ENCODE measurements at places on chromosomes 5 and 9.

- DNase-seq: peak; percentile 76
Measured at GRCh38 chr9:89359751-89360261, 41.5 kb downstream of the SECISBP2 start.

- DNase-seq: no peak
Measured at GRCh38 chr9:116179568-116179967, 26.0 kb downstream of the PAPPA start.

GRCh38 chr5:14134083-14134482 lies 9.1 kb upstream of the TRIO start:
- DNase-seq: no peak

DNA sequence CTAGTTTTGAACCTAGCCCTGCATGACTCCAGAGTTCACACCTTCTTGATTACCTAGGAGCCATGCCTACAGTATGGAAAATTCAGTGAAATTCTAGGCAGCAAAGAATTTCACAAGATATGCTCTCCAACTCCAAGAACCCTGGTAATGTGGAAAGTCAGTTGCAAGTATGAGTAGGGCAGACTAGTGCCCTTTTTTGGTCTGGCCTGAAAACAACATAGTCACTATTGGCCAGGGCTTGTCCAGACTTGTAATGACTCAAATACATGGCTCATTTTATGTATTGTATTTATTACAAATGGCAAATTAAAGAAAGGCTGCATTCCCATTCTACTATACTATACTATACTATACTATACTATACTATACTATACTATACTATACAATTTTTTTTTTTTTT lies 160.4 kb downstream of the ESM1 start:
- DNase-seq: no peak

GRCh38 chr5:137734962-137735554 lies 831 bp downstream of the KLHL3 start:
- peak; percentile 19 for DNase-seq

GRCh38 chr9:134699343-134699740 lies 57.7 kb downstream of the COL5A1 start:
- no peak for DNase-seq

- no peak for DNase-seq
Measured at GRCh38 chr5:81779916-81780266, 29.0 kb upstream of the SSBP2 start.

GRCh38 chr5:172150514-172151425 lies 37.3 kb downstream of the STK10 start:
- DNase-seq: no peak

DNA sequence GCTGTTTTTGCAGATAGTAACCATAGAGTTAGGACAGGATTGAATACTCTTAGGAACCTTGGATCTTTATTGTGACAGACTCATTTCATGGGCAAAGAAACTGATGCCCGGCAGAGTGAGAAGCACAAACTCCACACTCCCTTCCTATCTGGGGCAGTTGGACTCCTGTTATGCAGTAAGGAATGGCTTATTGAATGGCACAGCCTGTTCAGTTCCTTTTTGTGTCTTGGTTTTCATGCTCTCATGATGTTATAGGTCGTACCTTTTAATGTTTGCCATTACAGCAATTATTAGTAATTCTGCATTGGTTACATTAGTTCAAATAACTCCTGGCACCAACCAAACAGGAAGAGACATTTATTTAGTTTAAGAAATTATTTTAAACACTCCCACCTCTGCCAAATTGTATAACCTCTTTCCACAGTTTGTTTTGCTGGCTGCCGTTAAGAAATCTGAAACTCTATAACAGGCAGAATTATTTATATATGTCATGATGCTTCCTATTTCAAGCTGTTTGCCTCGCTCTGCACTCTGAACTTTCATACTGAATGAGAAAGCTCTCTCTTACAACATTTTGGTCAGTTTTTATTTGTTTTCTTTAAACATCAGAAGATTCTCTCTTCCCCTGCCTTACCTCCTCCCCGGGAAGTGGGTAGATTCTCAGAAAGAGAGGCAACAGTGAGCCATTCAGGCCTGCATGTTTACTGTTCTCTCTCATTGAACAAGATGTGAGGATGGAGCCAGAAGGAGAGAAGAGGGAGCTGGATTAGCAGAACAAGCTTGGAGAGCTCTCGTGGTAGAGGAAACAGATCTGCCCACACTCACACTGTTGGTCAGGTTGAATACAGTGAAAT lies 144.4 kb downstream of the ARHGEF28 start:
- no peak for DNase-seq

- DNase-seq: no peak
Measured at GRCh38 chr5:112217843-112218579, 201.1 kb downstream of the EPB41L4A start.

DNA sequence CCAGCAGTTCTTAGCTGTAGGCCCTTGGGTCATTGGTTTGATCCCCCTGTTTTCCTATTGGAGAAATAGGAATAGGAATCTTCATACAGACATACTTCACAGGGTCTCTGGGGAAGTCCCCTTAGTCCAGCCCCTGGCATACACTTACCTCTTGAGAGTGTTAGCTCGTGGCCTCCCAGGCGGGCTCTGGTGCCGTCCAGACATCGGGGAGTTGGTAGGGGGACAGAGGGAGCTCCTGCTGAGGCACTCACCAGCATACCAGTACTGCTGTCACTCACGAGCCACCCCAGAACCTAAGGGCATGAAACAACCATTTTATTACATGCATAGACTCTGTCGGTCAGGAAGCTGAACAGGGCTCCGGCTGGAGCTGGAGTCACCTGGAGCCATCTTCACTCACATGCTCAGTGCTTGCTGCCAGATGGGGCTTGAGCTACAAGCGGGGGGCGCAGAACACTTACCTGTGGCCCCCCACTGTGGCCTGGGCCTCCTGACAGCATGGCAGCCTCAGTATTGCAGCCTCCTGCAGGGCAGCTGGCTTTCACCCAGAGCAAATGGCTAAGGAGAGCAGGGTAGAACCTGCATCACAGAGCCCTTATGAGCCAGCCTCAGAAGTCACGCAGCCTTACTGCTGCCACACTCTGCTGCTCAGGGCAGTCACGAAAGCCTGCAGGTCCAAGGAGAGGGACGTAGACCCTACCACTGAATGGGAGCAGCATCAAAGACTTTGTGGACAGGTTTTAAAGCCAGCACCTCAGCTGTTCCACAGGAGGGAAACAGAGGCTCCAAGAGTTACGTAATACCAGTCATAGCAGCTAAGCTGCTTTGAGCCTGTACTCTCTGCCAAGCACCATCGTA lies 58.3 kb upstream of the ANGPTL2 start:
- DNase-seq: no peak

DNA sequence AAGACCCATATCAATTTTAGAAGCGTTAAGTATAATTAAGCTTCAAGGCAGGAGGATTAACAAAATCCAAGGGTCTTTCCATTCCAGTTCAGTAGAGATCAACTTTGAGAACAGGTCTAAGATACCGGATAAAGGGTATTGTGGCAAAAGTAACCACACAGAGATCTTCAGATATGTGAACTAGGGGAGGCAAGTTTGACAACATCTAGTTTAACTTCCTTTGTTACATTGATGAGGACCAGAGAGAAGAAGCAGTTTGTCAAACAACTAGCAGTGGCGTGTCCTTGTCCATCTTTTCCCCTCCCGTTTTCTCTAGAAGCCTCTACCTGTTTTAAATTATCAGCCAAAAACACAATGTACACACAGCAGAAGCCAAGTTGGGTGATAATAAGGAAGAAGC lies 8.6 kb downstream of the SLC36A2 start:
- no peak for DNase-seq

- DNase-seq: no peak
Measured at GRCh38 chr9:113600023-113600823, 136.7 kb downstream of the RGS3 start.

- no peak for DNase-seq
Measured at GRCh38 chr5:170082701-170083100, 23.0 kb upstream of the FOXI1 start.

- DNase-seq: no peak
Measured at GRCh38 chr5:11483630-11484029, 420.6 kb downstream of the CTNND2 start.

DNA sequence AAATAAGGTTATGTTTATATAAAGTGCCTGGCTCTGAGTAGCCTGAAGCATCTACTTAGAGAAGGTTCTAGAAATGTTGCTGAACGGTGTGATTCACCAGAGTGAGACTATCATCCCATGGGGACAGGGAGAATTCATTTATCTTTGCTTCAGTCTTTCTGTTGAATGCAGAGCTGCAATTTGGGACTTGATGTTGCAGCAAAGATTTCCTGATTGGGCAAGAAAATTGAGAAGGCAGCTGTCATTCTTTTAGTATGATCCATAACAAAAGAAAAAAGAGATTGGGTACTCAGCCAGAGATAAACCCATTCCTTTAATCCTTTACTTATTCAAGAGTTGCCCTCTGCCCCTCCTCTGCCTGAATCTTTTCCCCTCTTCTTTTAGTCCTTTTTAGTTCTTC lies 456.3 kb upstream of the WWC1 start:
- no peak for DNase-seq

- DNase-seq: no peak
Measured at GRCh38 chr5:53173083-53173482, 63.5 kb upstream of the MOCS2 start.

- no peak for DNase-seq
Measured at GRCh38 chr9:101018467-101018866, 10.1 kb upstream of the PLPPR1 start.

GRCh38 chr9:134839455-134840125 lies 41.0 kb upstream of the FCN2 start:
- DNase-seq: no peak

DNA sequence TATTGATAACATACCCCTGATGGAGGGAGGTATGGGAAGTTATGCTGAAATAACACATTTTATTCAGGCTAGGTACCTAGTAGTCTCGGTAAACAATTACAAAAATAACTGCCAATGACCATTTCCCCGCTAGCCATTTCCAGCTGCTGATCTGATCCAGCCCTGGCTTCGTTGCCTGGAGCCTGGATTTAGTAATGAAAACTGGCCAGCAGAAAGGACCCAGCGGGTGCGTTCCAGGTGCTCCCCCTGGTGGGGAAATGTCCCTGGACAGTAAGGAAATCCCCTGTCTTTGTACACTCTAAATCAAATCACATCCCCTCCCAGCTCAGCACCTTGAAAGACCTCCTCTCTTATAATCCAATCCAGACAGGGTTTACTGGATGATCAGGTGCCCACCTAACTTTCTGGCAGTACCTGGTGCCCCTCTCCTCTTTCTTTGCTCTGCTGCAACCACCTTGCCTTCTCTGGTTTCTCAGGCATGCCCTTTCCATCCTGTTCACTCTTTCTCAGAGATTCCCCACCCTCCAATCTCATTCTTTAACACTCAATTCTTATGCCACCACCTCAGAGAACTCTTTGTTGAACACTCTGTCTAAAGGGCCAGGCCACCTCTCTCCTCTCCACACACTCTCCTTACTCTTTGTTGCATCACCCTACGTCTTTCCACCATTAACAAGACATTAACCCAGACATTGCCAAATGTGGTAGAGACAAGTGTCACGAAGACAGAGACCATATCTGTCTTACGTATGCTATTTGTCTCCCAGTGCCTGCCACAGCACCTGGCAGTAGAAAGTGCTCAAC lies 50.1 kb upstream of the SMAD5 start:
- no peak for DNase-seq

Data from DMS79 (cell line).